AG20443 (cell line): ENCODE measurements at places on chromosomes 2 and 18.

GRCh38 chr2:20136149-20136548 lies 84.7 kb upstream of the LAPTM4A start:
- no peak for DNase-seq

DNA sequence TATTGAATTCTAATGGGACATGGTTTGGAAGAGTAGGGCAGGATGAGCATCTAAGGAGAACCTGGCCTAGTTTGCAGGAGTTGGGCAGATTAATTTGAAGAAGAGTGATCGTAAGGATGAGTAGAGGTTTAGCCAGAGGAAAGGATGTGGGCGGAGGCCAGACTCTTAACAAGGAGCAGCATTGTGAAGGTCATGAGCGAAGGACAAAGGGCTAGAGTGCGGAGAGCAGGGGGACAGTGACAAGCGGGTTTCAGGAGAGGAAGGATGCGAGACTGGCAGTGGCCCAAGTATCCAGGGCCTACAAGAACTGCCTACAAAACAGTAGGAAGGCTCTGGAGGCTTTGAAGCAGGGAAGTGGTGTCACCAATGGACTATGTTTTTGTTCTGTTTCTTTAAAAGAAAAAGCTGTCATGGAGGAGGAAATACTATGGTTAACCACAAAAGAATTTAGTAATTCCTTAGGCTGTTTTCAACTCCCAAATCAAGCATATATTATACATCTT lies 20.1 kb downstream of the SLC66A3 start:
- peak; percentile 65 for DNase-seq

DNA sequence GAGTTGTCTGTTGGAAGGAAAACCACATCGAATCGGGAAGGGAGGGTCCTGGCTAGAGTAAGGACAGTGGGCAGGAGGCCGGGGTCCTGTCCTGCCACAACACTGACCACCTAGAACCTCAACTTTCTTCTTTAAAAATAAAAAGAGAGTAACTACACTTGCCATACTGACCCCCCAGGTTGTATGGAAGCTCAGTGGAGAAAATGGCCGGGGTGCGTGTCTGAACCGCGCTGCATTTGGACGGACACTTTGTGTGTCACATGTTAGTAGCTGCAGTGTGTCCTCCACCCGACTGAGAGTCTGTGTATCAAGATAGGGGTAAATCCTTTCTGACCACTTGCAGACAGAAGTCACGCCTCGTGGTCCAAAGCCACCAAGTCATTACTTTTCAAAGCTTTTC lies 87.0 kb downstream of the GBX2 start:
- no peak for DNase-seq

- no peak for DNase-seq
Observed at GRCh38 chr2:235097196-235097595, 145.4 kb downstream of the SH3BP4 start.

GRCh38 chr2:233021771-233022170 lies 8.7 kb upstream of the NGEF start:
- DNase-seq = no peak

DNA sequence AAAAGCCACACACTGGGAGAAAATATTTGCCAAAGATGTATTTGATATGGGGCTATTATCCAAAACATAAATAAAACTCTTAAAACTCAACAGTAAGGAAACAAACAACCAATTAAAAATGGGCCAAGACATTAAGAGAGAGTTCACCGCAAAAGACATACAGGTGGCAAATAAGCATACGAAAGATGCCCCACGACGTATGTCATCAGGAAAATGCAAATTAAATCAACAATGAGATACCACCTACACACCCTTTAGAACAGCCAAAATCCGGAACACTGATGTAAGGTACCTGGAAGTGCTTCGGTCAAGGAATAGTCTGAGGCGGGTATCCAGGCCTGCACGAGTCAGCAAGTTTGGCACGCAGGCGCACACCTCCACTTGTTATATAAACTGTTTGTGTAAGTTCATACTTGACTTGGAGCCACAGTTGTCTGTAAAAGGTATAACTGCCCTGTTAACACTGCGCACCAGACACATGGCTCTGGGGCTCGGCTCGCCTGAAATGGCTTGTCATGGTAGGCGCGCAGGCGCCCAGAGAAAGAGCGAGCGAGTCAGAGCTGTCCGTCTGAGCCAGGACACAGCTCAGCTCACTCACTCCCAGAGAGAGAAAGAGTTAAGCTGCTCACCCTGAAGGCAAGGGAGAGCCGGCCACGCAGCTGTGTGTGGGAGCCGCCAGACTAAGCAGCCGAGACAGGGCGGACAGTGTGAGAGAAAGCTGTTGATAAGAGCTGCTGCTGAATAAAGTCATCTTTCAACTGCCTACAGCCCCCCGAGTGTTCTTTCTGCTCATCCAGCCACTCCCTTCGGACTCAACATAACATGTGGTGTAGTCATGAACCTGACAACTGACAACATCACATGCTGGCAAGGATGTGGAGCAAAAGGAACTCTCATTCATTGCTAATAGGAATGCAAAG lies 87.3 kb downstream of the HNRNPLL start:
- DNase-seq = no peak

DNA sequence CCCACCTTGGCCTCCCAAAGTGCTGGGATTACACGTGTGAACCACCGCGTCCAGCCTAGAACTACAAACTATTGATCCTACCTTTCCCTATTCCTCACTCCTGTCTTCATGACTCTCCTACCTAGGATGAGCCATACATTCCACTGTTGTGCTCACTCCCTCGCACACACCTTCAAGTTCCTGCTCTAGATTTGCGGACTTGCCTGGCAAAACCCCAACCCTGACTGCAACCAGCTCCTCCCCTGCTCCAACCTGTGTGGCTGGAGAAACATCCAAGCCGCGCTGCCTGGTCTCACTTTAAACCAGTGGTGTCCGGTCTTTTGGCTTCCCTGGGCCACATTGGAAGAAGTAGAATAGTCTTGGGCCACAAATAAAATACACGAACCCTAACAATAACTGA lies 5.0 kb upstream of the DNPEP start:
- DNase-seq = no peak

GRCh38 chr2:8159966-8160603 lies 521.8 kb upstream of the ID2 start:
- no peak for DNase-seq

GRCh38 chr18:35028536-35028935 lies 12.7 kb upstream of the MAPRE2 start:
- peak; percentile 29 for DNase-seq

DNA sequence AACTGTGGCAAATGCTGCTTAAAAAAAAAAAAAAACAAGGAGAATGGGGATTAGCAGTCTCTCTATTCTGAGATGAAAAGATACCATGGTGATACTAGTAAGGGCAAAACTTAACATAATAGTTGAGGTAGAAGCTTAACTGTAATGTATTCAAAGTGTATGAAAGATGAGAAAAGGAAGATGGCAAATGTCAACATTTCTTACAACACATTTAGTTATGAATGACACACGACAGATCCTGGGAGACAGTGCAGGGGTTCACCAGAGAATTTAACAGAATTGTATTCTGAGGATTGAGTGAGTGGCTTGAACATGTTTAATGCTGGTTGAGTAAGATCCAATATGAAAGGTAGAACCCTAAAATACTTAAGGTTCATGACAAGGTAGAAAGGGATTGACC lies 52.7 kb downstream of the CUL3 start:
- no peak for DNase-seq

- DNase-seq = no peak
Observed at GRCh38 chr2:105675841-105676240, 68.9 kb upstream of the NCK2 start.

GRCh38 chr18:58861353-58861752 lies 3.3 kb upstream of the ZNF532 start:
- DNase-seq = no peak

DNA sequence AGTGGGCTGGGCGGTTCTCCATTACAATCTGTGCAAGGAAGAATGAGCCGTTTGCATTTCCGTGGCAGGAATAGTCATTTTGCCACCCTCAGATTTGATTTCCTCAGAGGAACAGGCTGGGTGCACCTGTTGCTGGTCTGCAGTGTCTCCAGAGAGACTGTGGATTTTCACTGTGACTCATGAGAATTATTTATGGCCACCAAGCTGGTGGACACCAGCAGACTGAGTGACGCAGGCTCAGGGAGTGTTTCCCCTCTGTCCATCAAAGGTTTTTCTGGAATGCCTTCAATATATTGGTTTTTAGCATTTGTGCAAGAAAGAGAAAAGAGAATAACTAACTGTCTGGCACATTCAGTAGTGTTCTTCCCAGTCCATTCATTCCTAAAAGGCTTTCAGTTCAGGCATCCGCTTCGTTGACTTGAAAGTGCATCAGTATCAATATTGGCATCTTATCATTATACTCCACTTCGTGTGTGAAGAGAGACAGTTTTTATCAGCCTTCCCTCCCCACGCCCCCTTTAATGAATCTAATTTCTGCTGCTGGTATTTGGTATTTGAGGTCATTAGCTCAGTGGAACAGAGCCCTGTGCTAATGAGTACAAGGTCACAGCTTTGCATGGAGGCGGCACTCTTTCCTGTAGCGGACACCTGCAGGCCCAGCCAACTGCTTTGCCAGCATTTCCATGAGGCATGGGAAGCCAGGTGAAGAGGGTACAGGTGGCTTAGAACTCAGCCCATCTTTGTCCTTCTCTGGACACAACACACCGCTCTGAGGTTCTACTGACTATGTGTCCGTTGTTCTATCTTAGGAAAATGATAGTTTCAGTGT lies 39.9 kb downstream of the PRKCE start:
- DNase-seq = no peak

- peak; percentile 44 for DNase-seq
Observed at GRCh38 chr2:196592331-196592910, 47.1 kb upstream of the CCDC150 start.

GRCh38 chr2:10717628-10718027 lies 3.8 kb upstream of the ATP6V1C2 start:
- DNase-seq = peak; percentile 84

DNA sequence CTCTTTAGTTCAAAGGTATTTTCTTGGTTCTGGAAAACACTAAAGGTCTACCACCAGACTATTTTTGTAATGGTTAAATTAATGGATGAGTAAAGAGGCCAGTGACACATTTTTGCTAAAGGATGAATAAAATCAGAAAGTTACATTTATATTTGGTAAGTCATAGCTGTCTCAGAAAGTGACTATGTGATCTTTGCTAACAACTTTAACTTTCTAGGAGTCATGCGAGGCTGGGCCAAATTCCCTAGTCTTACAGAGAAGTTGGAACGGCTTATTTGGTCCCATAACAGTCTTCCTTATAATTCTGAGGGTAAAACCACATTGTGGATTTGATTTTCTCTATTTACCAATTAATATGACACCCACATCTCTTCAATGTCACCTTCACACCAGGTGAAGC lies 198.1 kb downstream of the PDE1A start:
- peak; percentile 34 for DNase-seq

DNA sequence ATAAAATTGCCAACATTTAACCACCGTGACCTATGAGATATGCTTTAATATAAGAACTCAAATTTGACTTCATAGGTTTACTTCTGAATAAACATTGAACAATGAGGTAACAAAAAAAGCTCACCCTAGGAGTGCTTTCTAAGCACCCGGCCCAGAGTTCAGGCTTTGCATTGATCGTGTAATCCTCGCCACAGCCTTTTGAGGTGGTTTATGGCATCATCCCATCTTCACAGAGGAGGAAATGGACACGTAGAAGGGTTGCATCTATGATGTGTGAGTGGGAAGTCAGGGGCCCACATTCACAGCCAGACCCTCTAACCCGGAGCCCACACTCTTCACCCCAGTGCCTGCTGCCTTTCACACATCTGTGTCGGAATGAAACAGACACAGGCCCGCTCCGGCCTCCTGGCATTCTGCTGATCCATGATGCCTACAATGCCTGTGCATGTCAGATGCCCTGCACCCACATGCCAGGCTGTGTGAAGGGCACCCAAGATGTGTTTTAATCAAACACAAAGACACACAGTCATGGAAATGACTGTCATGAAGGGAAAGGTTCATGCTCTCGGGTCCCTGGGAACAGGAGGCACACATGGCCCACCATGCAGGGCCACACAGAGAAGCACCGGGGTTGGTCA lies 48.6 kb upstream of the RPL31 start:
- no peak for DNase-seq

- no peak for DNase-seq
Observed at GRCh38 chr2:41151746-41152145, 699.9 kb upstream of the SLC8A1 start.

- DNase-seq = no peak
Observed at GRCh38 chr2:3827673-3828575, 124.5 kb downstream of the DCDC2C start.

DNA sequence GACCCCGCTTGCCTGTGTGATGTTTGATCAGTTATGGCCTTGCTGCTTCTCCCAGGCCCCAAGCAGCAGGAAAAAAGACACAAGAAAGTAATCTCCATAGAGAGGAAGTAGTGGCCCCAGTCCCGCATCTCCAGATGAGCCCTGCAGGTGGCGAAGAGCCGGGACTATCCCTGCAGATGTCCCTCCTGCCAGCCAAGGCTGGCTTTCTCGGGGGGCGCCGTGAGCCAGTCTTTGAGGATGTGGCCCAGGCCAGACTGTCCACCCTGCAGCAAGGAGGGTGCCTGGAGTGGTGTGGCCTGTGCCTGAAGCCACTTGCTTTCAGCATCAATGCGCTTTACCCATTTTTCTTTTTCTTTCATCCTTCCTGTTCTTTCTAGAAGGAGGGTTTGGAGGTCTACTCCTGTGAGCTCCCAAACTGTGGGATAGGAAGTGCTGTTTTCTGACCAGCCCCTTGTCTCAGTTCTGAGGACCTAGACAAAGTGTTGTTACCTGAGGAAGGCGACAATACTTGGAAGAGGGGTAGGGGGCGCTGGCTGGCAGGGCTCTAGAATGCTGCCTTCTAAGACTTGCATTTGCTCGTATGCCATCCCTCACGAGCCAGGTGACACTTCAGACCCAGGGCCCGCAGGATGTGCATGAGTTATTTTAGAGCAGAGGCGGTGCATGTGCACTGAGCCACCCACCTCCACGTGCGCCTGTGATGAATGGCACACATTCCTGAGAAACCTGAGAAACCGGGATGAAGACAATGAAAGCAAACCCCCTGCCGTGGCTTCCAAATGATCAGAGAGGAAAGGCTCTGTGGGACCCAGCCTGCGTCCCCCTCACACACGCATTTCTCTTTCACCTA lies 255.8 kb downstream of the FBXO15 start:
- DNase-seq = no peak

DNA sequence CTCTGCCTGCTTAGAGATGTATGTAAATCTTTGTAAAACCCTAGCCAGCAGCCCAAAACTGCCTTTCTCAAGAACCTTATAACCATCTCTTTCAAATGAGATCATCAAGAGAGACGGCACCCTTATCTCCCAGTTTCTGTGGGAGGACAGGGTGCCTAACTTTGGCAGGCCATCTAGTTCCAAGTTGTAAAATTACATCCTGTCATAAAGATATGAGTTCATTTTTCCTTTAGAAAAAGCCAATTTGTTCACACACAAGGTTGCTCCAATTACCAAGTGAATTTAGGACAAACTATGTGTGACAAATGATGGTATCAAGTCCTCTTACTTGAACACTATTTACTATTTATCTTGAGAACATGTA lies 65.3 kb downstream of the MEMO1 start:
- no peak for DNase-seq

- no peak for DNase-seq
Observed at GRCh38 chr2:10790228-10790973, 22.2 kb downstream of the PDIA6 start.

DNA sequence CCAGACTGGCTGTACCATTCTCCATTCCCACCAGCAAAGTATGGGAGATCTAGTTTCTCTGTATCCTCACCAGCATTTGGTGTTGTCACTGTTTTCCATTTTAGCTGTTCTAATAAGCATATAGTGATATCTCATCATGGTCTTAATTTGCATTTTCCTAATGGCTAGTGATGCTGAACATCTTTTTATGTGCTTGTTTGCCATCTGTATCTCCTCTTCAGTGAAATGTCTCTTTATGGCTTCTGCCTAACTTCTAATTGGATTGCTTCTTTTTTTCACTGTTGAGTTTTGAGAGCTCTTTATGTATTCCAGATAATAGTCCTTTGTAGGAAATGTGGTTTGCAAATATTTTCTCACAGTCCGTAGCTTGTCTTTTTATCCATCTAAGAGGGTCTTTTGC lies 18.9 kb upstream of the BIN1 start:
- DNase-seq = no peak
